ENCODE measurements at places on chromosomes 3 and 15.
A peak's percentile ranks its signal among the peaks of the same experiment; 100 is the strongest.

GRCh38 chr15:67834581-67835296 is 5.1 kb downstream of the RNU6-1 start:
- DNase-seq: no peak

DNA sequence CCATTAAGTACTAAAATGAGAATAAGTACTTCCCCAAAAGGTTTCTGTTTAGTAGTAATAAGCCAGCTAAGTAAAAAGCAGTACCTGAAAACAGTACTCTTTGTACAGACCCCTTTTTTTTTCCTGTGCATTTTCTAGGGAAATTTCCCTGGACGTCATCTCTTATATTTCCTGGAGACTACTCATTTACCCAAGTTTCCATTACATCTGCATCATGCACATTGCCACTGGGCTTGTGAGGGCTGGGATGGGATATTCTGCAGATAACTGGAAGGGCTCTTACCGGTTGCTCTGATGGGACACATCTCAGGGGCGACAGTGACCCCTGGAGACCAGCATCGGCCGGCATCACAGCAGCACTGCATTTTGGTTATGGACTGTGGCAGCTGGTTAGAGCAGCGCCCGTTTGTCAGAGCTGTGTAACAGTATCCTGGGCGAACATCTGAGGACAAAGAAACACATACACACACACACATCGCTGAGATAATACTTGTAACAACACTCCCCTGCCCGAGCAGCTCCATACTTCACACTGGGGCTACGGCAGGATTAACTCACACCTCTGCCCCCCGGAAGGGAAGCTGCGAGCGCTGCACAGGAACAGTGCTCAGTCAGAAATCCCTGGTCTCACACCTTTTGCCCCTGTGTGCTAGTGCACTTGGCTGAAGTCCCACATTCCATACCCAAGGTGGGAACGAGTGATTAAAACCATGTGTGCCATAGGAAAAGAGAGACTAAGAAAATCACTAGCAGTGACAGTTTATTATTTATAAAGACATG is 124.9 kb downstream of the FBN1 start:
- DNase-seq: no peak

GRCh38 chr15:43281926-43282602 is 15.3 kb upstream of the TGM5 start:
- no peak for DNase-seq

DNA sequence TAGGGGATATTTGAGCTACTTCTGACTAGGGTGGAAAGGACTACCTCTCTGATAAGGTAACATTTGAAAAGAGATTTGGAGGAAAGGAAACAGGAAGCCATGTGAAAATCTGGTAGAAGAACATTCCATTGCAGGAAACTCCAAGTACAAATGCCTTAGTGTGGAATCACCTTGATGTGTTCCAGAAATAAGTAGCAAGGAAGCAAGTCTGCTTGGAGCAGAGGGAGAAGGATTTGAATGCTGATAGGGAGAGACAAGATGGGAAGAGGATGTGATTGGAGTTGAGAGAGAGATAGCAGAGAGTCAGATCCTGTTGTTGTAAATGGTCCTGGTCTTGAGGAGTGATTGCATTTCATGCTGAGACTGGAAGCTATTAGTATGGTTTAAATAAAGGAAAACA is 335.1 kb upstream of the DCBLD2 start:
- DNase-seq: no peak

- DNase-seq: no peak
Measured at GRCh38 chr3:143749926-143750325, 98.3 kb downstream of the SLC9A9 start.

- DNase-seq: no peak
Measured at GRCh38 chr3:77324105-77324504, 284.2 kb downstream of the ROBO2 start.

DNA sequence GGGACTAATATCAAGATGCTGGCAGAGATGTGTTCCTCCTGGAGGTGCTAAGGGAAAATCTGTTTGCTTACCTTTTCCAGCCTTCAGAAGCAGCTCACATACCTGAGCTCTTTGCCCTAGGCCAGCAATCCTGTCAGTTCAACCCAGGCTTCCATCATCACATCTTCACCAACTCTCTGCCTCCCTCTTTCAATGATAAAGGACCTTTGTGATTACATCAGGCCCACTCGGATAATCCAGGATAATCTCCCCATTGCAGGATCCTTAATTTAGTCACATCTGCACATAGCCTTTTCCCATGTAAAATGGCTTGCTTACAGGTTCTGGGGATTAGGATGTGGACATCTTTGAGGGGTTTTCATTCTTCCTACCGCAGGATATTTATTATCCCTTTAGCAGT is 58.3 kb downstream of the NSUN3 start:
- no peak for DNase-seq

DNA sequence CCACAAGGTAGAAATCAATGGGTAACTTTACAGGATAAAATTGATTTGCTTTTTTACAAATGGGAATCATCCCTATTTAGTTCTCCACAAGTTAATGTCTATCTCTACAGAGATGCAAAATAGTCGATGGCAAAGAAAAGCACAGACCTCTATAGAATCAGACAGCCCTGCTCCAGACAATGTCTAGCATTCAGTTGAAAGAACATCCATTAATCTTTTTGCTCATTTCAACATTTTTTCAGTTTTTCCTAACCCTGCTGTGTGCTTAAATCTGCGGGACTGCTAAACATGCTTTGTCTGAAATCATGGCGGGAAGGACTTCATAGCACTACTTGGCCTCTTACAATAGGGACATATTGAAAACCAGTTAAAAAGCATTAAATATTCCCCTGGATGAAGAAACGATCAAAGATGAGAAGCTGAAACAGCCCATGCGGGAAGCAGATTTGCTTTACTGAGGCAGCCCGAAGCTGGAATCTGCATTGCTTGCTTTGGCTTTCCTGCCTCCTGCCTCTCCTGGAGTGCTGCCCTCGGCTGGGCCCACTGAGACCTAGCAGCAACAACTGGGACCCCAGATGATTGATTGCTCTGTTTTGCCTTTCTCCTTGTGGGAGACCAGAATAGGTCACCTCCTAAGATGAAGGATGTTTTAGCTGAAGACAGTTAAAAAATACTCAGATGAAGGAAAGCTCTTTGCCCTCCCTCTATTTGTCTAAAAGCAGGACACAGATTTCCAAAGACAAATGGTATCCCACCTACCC is 38.5 kb upstream of the RASGRP1 start:
- DNase-seq: no peak

- no peak for DNase-seq
Measured at GRCh38 chr3:21944251-21944650, 193.2 kb upstream of the ZNF385D start.

DNA sequence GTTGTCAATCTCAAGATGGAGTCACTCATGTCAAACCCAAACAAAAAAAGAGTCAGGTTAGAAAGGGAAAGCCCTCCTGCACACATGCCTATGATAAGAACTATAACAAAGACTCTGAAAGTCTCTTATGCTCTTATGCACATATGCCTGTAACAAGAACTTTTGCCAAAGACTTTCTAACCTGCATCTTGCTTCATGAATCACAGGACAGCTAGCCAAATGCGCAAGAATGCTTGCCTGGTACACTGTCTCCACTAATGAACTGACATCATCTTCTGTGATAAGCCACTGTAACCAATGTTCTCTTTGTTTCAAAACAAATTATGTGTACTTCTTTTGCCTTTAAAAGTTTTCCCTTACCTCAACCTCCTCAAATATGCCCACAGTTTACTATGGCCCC is 18.2 kb upstream of the EHHADH start:
- no peak for DNase-seq

DNA sequence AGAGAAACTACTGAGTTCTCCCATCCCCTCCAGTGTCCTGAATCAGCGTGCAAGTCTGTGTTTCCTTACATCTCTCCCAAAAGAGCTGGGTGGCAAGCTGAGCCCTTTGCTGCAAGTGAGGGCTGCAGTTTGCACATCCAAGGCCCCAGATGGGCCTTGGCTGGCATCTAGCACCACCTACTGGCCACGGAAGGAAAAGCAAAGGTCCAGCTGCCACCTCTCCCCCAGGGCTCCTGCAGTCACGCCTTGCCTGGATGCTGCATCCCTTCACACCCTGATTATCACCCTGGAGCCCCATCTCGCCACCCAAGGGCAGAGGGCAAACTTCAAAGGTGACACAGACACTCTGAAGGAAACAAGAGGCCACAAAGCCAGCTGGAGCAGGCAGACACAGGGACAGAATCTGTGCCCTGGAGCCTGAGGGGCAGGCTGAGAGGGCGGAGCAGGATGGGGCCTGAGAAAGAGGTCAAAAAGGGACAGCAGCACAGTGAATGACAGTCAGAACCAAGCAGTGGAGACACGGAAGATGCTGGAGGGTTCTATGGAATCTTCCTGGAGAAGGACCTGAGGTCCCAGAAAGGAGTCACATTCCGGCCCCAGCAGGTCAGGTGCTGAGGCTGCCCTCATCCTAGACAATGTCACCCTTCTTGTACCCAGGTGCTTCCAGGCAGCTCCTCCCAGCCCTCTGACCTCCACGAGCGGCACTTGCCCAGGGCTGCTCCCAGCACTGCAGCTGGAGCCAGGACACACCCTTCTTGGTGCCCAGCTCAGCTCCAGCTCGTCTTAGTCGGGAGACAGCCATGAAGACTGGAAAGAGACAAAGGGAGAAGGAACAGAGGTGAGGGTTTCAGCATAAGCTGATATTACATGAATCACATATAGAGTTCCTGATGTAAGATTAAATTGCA is 18.3 kb upstream of the NTRK3 start:
- DNase-seq: peak; percentile 37

All from stimulated activated CD8-positive, alpha-beta memory T cell treated with anti-CD3 and anti-CD28 coated beads, Interleukin-15, amount 100 ng/mL, for 48 hours (primary cell).